D341Med (cell line): ENCODE measurements at places on chromosomes 2 and 18.

- DNase-seq, result no peak
These were observed 27.1 kb downstream of the TTC39C start for GRCh38 chr18:24041691-24042090.

- DNase-seq, result peak; percentile 48
These were observed 124.5 kb downstream of the DCDC2C start for GRCh38 chr2:3827673-3828575.

- no peak for DNase-seq
These were observed 31.9 kb downstream of the ADI1 start for GRCh38 chr2:3487432-3487831.

DNA sequence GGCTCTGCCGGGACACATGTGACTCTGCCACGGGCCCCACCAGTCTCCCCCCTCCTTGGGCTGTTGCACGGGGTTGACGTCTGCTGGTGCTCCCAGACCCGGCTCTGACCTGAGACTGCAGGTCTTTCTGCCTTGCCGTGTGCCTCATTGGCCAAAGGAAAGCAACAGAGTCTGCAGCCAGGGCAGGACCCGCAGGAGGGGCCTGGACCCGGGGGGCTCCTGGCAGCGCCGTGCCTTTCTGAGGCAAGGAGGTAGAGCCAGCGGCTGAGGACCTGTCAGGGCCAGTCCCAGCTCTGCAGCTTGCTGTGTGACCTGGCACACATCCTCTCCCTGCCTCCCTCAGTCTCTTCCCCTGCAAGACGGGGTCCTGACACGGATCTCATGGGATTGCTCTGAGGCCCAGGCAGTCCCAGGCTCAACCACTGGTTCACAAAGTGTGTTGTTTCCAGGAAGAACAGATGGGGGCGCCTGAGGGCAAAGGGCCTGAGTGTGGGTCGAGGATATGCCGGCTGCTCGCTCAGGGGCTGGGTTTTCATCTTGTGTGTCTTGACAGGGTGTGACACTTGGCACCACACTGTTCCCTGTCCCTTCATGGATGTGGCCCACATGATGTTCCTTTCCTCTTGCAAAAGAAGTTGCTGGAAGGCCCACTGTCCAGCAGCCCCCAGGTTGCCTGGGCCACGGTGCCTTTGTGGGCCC, 9.0 kb downstream of the CAPN10 start:
- peak; percentile 63 for DNase-seq

DNA sequence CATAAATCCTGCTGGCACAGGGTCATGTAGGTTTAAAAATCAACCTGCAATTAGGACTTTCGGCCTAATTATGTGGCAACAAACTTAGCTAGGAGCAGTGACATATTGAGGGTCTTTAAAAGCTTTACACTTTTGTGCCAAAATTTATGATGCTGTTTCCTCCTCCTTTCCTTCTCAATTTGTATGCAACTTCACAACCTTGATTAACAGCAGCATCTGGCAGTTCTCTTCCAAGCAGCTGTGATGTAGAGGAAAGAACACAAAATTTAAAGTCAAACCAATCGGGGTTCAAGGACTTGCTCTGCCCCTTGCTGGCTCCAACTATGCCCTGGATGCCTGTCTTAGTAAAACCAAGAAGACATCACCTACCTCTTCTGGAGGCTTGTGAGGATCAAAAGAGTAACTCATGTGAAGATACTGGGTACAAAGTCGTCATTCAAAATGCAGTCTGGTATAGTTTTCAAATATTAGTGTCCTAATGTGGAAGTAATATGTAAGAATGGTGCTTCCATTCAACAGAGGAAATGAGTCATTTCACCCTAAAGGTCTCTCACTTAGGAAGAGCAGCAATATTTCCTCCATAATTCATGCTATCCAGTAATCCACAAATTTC, 94.7 kb downstream of the ANKRD44 start:
- no peak for DNase-seq

- DNase-seq, result no peak
These were observed 56.8 kb downstream of the RNF144A start for GRCh38 chr2:6973895-6974545.

DNA sequence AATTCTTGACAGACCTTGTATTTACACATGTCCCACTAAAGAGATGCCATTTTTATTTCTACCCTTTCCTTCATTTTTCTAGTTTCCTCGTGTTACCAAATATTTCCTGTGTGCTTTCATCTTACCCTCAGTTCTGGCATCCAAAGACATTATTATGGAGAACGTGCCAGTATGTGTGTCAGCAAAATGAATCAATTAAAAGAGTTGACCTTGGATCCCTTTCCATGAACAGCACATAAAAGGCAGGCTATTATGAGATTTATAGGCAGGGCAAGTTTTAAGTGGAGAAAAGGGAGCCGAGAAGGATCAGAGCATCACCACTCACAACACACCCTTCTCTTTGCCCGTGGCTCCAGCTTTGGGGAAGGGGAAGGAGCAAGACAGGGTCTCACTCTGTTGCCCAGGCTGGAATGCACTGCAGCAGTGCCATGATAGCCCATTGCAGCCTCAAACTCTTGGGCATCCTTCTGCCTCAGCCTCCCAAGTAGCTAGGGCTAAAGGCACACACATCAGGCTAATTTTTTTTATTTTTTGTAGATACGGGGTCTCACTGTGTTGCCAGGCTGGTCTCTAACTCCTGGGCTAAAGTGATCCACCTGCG, 149.9 kb downstream of the GFPT1 start:
- DNase-seq, result no peak

GRCh38 chr2:79723830-79724229, 211.0 kb downstream of the CTNNA2 start:
- no peak for DNase-seq

- no peak for DNase-seq
These were observed 214.0 kb downstream of the EN1 start for GRCh38 chr2:118633371-118634018.

DNA sequence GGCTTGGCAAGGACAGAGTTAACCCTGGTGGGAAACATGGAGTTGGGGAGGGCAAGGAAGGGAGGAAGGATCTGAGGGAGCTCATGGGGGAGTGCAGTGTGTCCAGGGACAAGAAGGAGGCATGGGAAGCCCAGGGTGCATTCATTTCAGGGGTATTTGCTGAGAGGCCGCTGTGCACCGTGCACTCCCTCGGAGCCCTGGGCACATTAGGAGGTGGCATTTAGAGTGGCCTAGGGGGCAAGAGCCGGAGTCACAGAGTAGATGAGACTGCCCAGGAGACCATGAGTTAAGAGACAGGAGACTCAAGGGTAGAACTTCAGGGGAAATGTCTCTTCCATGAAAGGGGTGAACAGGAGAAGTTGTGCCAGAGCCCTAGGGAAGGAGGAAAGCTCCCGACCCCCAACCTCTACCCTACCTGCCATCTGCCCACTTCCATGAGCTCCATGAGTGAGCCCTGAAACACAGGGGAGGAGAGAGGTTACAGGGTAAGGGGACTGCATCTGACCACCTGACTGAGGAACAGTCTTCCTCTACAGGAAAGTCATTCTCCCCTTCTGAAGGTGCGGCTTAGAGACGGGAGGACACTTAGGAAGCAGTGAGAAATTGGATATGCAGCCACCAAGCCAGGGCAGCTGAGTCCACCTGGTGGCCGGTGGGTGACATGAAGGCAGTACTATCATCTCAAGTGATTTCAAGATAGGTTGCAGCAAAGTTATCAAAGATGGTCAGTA, 58.5 kb upstream of the COPS8 start:
- DNase-seq, result peak; percentile 75

- peak; percentile 24 for DNase-seq
These were observed 208.4 kb upstream of the COL3A1 start for GRCh38 chr2:188765522-188766470.

DNA sequence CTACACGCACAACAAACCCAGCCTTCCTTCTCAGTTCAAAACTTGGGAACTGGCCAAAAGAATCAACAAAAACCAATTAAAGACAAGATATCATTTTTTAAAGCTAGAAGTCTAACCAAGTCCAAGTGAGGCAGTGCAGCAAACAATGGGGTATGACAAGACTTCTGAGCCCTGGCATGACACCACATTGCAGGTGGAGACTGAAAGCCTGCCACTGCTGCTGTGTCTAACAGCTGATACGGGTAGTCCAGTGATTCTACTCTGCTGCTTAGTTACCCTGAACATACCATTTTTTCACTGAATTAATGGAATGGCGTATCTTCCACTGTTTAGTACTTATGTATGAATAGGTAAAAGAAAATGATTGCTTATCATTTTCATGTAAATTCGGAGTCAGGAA, 47.4 kb upstream of the KIDINS220 start:
- no peak for DNase-seq

DNA sequence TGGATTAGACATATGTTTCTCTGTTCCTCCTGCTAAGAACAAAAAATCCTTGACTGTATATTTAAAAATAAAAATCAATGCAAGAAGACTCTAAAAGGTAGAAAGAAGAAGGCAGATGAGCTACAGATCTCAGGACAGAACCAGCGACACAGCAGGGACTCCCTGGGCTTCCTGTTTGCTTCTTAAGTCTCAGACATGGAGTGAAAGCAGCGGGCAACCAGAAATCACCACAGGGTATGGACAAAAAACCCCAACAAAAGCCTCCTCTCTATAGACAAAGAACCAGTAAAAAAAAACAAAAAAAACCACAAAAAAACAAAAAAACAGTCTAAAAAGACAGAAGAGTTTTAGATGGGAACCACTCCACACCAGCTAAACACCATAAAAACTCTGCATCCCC, 971.0 kb upstream of the GYPC start:
- no peak for DNase-seq

DNA sequence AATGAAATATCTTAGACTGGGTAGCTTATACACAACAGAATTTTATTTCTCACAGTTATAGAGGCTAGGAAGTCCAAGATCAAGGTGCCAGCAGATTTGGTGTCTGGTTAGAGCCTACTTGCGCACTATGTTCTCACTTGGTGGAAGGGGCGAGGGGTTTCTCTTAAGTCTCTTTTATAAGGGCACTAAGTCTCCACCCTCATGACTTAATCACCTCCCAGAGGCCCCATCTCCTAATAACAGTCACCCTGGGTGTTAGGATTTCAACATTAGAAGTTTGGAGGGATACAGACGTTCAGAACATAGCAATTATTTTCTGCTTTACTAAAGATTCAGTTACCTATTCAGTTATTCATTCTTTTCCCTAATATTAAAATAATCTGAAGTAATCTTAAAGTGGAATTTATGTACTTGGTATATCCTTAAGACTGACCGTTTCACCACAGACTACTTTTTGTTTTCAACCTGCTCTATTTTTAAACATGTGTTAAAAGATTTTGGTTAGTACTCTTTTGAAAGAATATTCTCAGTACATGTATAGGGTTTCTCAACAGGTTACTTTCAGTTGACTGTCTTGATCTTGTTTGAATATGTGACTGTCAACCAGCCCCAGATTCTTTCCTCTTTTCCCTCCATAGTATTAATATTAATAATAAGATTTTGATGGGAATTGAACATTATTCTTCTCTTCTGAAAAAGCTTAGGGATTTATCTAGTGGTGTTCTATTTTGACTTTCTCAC, 130.0 kb downstream of the TAF4B start:
- DNase-seq, result no peak

- no peak for DNase-seq
These were observed 85.0 kb downstream of the LPIN1 start for GRCh38 chr2:11831415-11831814.

DNA sequence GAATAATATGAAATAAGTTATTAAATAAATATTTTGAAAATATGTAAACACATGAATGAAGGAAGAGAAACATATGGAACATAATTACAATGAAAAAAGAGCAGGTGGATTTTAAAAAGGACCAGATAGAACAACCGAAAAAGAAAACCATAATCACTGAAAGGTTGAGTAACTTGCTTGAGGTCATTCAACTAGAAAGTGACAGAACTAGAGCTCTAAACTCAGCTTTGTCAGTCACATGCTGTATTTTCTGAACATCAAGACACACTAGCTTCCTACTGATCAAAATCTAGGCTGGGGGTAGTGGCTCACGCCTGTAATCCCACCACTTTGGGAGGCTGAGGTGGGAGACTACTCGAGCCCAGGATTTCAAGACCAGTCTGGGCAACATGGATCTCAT, 30.0 kb upstream of the ITGAV start:
- no peak for DNase-seq

DNA sequence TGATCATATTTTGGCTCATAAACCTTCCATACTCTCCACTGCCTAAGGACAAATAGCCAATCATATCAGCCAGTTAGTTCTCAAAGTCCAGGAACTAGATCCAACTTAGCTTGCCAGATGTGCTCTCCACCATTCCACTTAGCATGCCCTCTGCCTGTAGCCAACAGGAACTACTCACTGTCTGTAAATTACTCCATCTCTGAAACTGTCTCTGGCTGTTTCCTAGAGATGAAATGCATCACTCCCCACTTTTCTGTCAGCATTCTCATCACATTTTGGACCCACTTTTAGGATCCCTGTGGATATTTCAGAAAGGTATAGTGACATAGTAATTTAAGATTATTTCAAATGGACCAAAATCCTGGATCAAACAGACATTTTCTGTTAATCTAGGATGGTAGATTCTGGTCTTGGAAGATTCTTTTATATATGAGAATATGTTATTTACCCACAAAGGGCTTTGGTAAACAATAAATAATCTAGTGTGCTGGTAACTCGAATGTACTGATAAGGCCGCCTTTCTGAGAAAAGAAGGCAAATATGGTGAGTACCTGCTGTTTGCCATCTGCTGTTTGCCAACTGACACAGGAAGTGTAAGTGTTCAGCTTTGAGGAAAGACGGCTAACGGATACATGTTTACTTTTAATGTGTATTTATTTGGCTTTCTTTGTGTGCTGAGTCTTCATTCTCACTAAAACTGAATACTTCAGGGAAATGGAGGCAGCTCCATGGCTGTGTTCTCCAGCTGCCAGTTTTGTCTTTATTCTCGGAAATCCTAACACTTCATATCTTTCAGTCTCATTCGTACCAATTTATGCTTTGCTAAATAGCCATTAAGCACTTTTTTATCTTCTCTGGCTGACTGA, 79.5 kb downstream of the EVA1A start:
- DNase-seq, result no peak

GRCh38 chr2:218405746-218406208, 6.1 kb downstream of the CTDSP1 start:
- no peak for DNase-seq

DNA sequence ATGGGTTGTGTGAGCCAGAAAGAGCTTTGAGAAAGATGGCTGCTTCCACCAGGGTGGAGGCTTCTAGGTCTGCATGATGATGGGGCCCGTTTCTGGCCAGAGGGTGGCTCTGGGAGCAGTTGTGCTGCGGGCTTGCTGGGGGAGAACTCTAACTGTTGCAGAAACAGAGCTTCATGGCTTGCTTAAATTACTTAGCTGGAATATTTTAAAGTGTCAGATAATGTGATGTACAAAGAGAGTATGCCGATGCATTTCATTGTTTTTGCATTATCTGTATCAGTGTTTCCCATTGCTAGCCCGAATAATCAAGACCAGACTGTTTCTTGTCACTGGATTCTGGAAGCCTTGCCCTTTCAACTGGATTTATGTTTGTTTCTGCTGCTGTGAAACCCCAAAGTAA, 6.3 kb upstream of the DRC1 start:
- DNase-seq, result no peak
